Activated CD4-positive, alpha-beta T cell treated with anti-CD3 and anti-CD28 coated beads, Interleukin-10, Interleukin-2, amounts not matched to agents 100 ng/mL and 50 ng/mL, durations not matched to agents 16 hours and 8 hours (primary cell): ENCODE measurements at places on chromosomes 11 and 22.

DNA sequence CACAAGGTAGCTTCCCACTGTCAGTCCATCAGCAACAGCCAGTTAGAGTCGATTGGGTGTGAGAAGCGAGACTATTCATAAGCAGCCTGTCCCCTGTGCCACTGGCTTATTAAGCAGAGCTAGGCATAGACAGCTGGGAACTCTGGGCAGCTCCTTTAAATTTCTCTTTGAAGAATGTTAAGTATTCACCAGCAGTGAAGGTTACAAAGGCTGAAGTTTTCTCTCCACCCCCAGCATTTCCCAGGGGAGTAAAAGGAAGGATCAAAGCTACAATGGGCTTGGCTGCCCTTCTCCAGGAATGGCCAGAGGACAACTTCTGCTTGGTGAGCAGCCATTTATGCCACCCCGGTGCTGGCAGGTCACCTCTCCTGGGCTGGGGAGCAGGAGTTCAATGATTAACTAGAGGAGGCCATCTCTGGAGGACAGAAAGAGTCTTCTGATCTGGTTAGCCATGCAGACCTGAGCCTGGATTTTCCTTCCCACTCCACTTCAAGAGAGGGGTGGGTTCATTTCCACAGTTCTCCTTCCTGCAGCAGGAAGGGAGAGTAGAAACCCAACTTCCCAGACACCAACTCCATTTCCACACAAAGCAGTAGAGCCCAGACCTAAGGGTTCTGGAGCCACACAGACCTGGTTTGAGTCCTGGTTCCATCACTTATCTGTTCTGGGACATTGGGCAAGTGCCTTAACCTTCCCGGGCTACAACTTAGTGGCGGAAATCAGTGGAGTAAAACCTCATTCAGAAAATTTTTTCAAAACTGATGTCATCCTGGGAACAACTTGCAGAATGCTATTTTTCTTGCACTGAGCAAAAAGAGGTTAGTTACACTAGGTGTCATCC is 22.6 kb downstream of the POU2AF3 start:
- DNase-seq: no peak

- DNase-seq: no peak
These were observed 64.1 kb downstream of the C11orf87 start for GRCh38 chr11:109486129-109486528.

DNA sequence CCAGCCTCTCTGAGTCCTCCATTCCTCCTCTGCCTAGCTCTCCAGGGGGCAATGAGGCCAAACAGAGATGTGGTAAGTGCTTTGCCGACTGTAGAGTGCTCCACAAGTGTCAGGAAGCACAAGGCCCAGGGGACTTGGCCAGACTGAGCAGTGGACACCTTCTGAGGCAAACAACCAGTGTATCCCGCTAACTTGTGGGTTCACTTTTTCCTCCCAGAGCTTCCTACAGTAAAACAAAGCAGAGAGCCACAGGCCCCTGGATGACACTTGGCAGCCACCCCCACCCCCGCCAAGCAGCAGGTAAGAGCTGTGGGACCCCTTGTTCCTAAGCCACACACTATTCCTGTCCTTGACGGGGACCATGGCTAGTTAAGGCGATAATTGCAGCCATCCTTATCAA is 160.9 kb downstream of the CACNA1I start:
- DNase-seq: no peak

DNA sequence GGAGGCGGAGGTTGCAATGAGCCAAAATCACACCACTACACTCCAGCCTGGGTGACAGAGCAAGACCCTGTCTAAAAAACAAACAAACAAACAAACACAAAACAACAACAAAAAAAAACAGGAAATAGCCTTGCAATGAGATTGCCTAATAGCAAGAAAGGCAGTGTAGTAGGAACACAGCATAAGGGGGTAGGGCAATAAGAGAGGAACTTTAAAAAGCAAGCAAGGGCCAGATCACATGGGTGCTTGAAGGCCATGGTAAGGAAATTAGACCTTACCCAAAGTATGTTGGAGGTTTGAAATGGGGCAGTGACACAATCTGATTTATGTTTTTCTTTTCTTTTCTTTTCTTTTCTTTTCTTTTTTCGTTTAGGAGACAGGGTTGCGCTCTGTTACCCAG is 34.7 kb upstream of the NRIP3 start:
- no peak for DNase-seq

DNA sequence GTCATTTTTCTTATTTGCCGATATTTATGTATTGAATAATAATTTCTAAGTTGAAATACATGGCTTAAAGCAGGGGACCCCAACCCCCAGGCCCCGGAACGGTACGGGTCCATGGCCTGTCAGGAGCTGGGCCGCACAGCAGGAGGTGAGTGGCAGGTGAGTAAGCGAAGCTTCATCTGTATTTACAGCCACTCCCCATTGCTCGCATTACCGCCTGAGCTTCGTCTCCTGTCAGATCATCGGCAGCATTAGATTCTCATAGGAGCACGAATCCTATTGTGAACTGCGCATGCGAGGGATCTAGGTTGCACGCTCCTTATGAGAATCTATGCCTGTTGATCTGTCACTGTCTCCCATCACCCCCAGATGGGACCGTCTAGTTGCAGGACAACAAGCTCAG is 4.5 kb downstream of the ZMAT5 start:
- DNase-seq: no peak

DNA sequence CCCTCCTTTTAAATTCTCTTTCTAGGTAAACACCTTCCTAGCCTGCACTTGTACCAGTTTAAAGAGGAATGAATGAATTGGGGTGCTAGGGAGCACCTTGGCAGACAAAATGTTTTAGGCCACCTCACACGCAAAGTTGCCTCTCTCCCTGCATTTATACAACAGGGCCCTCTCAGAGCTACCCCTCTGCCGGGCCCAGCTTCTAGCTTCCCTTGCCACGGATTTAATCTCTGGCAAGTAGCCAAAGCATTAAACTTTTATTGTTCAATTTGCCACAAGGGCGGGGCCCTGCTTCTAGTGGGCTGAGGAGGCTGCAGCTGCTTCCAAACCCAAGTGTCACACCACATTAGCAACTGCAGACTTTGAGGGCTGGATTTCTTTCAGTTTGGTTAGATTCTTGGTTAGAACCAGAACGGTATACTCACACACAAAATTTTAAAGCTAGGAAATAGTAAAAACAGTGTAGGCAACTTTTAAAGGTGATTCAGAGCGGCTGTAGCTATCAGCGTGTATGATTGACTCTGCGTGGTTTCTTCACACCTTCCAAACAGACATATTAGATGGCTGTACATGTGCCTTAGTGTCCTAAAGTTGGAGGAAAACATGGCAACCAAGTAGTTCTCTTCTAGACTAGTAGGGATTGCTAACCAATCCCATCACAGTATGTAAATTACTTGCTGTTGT is 6.5 kb downstream of the KREMEN1 start:
- DNase-seq: no peak

DNA sequence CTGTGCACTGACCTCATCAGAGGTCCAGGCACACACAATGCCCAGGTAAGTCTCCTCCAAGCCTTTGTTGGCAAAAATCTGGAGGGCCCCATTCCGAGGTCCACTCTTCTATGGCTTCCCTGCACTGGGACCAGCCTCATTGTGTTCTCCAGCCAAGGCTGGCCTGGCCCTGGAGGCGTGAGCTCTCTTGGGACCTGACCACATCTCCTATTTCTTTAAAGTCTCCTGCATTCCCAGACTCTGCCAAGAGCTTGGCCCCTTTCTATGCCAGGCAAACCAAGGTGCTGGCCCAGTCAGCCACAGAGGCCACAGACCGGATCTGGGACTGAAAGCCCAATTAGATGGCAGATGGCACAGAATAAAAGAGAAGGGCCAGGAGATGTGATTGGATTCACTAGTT is 55.1 kb downstream of the C11orf58 start:
- DNase-seq: no peak

DNA sequence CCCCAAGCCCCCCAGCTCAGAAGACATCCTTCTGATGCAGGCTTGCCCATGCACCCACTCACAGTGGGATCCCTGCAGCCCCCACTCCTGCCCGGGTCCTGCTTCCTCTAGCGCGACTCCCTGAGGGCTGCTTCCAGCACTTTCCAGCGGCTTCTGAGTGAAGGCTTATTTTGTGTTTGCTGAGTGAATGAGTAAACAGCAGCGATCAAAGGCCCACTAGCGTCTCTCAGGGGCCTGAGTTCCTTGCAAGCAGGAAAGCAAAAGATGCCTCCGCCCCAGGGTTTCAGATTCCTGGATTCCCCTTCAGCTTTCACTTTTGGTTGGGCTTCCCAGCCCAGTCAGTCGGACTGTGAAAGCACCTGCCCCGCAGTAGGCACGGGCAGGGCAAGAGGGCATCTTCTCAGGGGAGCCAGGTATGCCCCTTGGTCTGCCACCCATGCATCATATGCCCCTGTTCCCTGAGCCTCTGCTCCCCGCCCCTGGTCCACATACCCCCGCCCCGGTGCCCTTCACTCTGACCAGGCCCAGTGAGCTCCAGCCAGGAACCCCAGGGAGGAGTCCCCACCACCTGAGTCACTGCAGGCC is 9.2 kb downstream of the FADD start:
- DNase-seq: no peak

DNA sequence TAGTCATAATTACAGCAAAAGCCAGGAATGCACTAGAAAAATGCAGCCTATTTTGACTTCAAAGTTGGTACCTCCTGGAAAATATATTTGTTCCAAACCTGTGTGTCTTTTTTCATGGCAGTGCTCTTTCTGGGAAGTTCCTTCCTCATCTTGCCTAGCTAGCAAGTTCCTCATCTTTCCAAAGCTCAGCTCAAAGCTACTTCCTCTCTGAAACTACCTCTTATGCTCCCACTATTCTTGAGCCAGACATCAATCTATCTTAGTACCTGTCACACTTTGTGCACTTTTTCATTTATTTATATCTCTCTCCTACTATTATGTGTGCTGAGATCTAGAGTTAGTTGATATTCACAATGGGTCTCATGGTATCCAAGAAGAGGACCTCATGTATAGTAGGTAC is 191.6 kb upstream of the CCDC90B start:
- no peak for DNase-seq

DNA sequence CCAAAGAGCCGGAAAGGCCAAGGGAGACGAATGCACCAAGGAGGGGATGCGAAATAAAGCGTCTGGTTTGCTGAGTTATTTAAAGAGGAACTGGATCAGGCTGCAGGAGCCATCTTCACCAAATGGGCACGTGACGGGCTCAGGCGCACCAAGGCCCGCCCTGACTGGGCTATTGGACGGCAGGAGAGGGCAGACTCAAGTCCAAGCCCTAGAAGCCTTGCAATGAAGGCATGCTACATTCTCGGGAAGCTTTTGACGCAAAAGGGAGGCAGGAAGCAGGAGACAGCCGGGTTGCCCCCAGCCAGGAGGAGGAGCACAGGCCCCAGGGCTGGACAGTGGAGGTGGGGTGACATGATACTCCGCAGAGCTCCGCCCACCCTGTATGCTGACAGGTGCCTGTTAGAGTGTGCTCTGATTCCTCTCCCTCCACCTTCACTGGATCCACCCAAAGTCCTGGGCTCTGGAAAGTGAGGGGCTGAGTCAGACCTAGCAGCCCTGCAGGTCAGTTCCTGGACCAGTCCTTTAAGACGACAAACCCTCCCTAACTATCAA is 41.5 kb upstream of the BID start:
- no peak for DNase-seq

DNA sequence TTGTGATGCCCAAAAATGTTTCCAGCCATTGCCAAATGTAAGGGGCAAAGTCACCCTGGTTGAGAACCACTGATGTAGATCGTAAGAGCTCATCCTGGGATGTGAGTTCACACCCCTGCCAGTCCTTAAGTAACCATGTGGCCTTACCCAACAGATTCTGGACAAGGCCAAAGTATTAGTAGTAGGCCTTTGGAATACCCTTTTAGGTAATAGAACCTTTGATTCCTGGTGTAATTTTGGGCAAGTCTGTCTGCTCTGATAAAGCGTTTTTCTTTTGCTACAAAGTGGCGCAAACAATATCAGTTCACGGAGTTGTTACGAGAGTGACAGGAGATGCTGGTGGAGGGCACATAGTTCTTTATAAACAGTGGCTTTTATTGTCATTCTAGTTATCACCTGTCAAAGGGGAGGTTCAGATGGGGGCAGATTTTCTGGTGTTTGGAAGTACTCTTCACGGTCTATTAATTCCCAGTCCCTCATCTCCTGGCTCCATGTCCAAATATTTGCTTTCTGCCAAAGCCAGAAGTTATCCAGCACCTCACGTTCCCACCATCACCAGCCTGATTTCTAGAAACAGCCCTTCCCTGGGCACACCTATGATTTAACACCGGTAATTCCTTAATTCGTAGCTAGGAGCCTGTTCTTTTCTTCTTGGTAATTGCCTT is 73.8 kb upstream of the CRYBB3 start:
- no peak for DNase-seq

- DNase-seq: peak; percentile 55
These were observed 87.6 kb upstream of the FSHB start for GRCh38 chr11:30143098-30143705.

- no peak for DNase-seq
These were observed 480 bp downstream of the TRIM34 start for GRCh38 chr11:5625281-5625680.

- DNase-seq: no peak
These were observed 414 bp upstream of the PNPLA3 start for GRCh38 chr22:43923191-43923590.

DNA sequence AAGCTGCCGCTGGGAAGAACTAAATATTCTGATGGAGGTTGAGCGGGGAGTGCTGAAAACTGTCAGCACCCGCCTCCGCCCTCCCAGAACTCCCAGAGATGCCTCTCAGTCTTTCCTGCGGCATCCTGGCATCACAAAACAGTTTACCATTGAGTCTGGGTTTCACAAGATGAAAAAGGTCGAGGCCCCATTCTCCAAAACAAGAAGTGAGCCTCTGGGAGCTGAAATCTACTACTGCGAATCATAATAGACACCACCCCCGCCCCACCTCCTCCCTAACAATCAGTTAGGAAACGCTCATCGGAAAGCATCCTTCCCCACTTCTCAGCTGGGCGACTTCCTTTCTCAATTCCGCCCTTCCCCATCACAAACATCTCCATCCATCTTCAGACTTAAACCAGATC is 1.0 kb downstream of the SUN2 start:
- peak; percentile 56 for DNase-seq

DNA sequence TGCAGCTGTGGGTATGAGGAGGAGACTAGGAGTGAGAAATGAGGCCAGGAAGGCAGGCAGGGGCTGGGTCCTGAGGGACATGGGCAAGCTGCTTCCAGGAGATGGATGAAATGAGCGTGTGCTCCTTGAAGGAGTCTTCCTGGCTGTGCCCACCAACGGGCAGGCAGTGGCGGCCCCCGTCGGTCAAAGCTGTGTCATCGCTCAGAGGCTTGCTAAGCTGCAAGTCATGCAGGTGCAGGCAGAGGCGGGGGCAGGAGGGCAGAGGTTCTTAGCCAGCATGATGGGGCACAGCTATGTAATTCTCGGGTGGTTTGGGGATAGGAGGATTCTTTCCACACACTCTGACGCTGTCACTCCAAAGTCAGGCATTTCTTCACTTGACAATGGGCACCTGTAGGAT is 12.5 kb upstream of the PEX26 start:
- no peak for DNase-seq

DNA sequence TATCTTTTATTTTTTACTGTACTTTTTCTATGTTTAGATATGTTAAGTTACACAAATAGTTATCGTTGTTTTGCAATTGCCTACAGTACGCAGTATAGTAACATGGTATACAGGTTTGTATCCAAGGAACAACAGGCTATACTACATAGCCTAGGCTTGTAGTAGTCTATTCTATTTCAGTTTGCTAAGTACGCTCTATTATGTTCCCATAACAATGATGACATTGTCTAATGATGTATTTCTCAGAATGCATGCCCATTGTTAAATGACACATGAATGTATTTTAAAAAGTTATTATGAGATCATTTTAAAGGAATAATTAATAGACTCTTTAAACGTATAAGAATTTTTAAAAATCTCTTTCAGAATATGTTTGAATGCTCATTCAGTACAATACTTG is 696.7 kb upstream of the CCDC90B start:
- no peak for DNase-seq
